Stimulated activated CD8-positive, alpha-beta memory T cell treated with anti-CD3 and anti-CD28 coated beads, Interleukin-4, amount 100 ng/mL, for 48 hours (primary cell): ENCODE measurements at places on chromosomes 16 and 17.

DNA sequence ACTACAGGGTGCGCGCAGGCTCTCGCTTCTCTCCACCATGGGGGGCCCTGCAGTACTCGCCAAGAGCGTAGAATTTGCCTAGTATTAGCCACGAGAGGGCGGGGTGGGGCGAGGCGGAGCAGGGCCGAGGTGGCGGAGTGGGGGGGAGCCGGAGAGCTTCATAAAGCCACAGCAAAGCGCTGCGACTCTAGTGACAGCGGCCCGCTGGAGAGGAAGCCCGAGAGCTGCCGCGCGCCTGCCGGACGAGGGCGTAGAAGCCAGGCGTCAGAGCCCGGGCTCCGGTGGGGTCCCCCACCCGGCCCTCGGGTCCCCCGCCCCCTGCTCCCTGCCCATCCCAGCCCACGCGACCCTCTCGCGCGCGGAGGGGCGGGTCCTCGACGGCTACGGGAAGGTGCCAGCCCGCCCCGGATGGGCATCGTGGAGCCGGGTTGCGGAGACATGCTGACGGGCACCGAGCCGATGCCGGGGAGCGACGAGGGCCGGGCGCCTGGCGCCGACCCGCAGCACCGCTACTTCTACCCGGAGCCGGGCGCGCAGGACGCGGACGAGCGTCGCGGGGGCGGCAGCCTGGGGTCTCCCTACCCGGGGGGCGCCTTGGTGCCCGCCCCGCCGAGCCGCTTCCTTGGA is at the start of gene TBX21:
Gene TBX21 (plus strand): TSS at position 190 of the 627 bp plus-strand sequence. CDS start 219 bp downstream, at position 409.
- DNase-seq, result peak; percentile 94

GRCh38 chr16:19223235-19224170 is 55.5 kb downstream of the SYT17 start:
- peak; percentile 83 for DNase-seq

DNA sequence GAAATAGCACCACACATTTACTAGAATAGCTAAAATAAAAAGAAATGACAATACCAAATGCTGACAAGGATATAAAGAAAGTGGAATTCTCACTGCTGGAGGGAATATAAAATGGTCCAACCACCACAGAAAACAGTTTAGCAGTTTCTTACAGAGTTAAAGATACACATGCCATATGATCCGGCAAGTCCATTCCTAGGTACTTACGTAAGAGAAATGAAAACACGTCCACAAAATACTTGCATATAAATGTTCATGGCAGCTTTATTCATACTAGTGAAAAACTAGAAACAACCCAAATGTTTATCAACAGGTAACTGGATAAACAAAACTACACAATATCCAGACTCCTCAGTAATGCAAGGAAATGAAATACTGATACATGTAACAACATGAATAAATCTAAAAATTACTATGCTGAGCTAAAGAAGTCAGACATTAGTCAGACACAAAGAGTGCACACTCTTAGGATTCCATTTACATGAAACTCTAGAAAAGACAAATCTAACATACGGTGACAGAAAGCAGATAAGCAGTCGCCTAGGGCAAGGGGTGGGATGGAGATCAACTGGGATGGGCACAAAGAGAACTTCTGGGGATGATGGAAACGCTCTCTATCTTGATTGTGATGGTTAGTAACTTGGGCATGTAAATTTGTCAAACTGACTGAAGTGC is 76.4 kb downstream of the SMG6 start:
- DNase-seq, result no peak

- peak; percentile 97 for DNase-seq
These were observed at the start of gene ZNF771 for GRCh38 chr16:30407102-30407803. Gene ZNF771, plus strand, starts transcription at chr16:30407606. Its CDS starts 448 bp downstream, at chr16:30408054.
